ENCODE measurements at places on chromosomes 12 and 14.
A peak's percentile ranks its signal among the peaks of the same experiment; 100 is the strongest.

DNA sequence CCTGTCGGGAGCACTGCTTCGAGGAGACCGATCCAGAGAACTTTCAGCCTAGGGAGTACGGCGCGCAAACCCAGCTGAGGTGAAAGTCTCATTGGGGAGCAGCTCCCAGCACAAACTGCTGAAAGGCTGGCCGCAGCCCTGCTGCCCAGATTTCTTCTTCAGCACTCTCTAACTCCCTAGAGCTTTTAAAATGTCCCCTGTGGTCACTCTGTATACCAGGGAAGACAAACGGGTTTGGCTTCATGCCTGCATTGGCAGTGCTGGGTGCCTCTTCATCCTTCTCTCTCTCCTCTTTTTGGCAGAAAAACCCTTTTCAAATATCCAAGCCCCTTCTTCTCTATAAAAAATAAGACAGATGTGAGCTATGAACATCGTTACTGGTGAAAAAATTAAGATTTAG lies 34.9 kb downstream of the BBS10 start:
- no peak for DNase-seq

- DNase-seq: no peak
Measured at GRCh38 chr12:20492251-20492760, 124.0 kb downstream of the PDE3A start.

DNA sequence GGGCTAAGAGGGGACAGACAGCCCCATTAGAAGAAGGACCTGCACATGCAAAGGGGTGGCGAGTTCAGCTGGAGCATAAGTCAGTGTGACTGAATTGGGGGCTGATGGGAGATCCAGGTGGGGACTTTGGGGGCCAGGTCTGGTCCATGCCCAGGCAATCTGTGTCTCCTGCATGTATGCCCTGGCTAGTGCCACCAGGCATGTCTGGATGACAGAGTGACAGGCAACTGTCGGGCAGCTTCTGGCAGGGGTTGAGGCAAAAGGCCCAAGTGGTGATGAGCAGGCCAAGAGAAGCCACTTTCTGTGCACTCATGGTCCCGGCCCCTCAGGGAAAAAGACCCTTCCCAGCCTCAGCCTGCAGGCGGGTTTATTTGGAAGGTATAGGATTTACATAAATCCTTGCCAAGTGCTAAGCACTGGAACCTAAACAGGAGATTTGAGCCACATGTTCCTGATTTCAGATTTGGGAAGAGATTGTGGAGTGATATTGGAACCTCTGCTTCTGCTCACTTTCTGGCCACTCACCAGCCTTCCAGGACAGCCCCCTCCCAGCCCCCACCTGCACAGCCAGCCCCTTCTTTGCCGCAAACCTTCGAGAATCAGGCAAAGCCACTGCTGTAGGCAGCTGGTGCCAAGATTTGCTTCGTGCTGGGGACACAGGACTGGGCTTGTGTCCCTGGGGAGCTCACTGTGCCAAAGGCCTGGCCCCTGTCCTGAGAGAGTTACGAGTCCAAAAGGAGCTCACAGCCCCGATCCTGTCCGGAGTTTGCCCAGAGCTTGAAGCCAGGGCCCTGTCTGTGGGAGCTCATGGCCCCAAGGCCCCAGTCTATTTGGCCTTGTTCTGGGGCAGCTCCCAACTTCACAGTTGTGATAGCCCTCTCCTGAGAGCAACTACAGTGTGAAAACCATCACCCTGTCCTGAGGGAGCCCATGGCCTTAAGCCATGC lies 232.5 kb upstream of the RTL1 start:
- no peak for DNase-seq

GRCh38 chr14:104473649-104474494 lies 105.7 kb upstream of the C14orf180 start:
- DNase-seq: no peak

DNA sequence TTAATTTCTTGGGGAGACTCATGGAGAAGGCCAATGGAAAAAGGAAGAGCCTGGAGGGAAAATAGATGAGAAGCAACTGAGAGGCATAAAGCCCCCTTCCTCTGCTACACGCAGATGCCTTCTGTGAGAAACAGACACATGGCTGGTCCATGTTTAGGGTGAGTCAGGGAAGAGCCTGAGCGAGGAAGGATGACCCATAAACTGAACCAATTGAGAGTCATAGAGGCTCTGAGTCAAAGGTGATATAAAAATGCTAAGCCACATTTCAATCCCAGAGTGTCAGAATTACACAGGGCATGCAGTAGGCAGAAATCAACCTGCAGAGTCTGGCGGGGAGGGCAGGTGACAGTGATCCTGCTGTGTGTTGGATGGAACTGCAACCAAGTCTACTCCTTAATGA lies 30.1 kb upstream of the NEDD1 start:
- DNase-seq: no peak

- no peak for DNase-seq
Measured at GRCh38 chr12:43540470-43540869, 11.5 kb downstream of the ADAMTS20 start.

GRCh38 chr12:49505672-49506071 lies 33.2 kb upstream of the KCNH3 start:
- no peak for DNase-seq

GRCh38 chr12:119682639-119683252 lies 14.8 kb downstream of the PRKAB1 start:
- DNase-seq: peak; percentile 35

DNA sequence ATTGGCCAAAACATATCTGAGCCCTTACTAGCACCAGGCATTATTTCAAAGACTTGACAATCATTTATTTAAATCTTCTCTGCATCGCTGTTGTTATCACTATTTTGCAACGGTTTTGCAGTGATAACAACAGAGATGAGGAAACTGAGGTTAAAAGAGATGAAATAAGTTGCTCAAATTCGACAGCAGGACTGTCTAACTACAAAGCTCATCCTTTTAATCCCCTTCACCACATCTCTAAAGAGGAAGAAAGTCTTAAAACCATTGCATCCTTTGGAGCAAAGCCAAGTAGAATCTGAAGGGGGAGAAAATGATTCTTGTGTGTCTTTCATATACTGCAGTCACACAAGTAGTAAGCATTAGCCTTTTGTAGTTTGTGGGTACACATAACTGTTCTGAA lies 14.8 kb upstream of the ETNK1 start:
- DNase-seq: no peak

- DNase-seq: no peak
Measured at GRCh38 chr12:12818701-12819100, 5.6 kb downstream of the DDX47 start.

DNA sequence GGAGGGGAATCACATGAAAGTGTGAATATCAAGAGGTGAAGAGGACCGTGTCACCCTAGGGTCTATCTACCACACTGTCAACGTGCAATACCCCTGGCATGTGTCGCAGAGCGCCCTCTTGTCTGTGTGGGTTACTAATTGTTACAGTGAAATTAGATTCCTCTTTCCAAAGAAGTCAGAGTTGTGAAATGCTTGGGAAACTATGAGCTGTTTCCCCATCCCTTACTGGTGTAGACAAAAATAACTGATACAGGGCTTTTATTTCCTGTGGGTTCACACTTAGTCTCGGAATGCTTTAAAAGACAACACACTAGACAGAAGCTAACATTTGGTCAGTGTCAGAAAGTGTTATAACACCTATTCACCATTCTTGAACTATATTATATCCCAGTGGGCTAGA lies 597.3 kb downstream of the NRXN3 start:
- DNase-seq: no peak

GRCh38 chr12:53600490-53601295 lies 25.5 kb downstream of the ATF7 start:
- DNase-seq: no peak

GRCh38 chr14:69685716-69686115 lies 74.3 kb downstream of the SUSD6 start:
- no peak for DNase-seq

GRCh38 chr12:72679147-72679757 lies 407.1 kb downstream of the TRHDE start:
- DNase-seq: no peak

- no peak for DNase-seq
Measured at GRCh38 chr14:69882116-69882864, 3.1 kb downstream of the SMOC1 start.

GRCh38 chr12:47554046-47554653 lies 151.7 kb downstream of the RPAP3 start:
- DNase-seq: no peak

DNA sequence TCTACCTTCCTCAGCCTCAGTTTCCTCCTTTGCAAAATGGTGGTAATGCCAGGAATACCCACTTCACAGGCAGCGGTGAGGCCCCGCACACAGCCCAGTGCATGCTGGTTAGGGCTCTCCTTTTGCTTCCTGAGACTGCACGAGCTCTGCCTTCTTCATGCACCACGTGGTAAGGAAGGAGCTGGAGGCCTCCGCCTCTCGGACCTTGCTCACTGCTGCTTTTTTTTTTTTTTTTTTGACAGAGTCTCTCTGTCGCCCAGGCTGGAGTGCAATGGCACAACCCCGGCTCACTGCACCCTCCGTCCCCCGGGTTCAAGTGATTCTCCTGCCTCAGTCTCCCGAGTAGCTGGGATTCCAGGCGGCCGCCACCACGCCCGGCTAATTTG lies 18.1 kb downstream of the TAMALIN start:
- DNase-seq: no peak

DNA sequence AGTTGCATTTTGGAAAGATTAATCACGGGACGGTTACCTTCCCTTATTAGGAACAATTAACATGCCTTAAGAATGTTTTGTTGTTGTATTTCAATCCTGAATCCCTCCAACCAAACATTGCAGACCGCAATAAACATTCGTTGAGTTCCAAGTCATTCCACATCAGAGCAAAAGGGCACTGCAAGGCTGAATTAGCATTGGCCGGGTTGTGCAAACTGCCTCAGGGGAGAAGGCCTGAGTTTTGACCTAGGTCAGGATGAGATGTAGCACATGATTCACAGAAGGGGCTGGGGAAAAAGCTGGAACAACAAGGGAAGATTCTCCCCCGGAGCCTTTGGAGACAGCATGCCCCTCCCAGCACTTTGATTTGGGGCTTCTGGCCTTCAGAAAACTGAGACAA lies 82.1 kb upstream of the BDKRB2 start:
- no peak for DNase-seq

GRCh38 chr12:76998908-76999556 lies 66.3 kb downstream of the E2F7 start:
- DNase-seq: no peak

DNA sequence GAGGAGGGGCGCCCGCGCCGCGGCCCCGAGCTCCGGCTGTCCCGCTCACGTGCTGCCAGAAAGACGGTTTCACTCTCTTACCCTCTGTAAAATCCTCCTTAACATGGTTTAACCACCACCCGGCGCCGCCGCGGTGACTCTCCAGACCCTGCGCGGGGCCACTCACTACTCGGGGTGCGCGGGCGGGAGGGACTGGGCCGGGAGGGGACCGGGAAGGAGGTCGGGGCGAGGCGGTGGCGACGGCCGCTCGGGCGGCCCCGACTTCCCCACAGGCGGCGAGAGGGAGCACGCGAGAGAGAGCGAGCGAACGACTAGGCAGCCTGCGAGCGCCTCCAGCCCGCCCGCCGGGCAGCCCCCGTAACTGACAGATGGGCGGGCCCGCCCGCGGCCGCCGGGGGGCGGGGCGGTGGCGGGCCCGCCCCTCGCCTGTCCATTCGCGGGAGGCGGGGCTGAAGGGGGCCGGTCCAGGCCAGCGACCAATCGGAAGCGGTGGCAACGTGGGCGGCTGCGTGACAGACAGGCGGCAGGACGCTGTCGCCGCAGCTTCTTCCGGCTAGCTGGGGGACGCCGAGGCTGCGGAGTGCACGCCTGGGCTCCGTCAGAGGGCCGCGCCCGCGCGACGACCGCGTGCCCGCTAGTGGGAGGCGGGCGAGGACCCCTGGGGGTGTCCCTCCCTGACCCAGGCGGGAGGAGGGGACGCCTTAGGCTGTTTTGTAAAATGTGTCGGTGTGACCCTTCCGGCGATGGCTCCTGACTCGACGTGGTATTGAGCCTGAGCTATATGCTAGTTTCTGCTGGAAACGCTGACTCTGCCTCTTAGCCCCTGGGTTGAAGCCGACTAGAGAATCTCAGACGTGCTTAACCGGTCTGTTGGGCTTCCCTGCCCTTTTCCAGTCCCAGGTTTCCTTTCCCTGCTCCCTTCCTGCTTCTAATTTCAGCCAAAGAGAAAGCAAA lies at the start of gene EEA1:
EEA1 (minus strand) TSS at position 334 of the 954 bp plus-strand sequence; CDS start at position 105, 229 bp downstream.
- DNase-seq: peak; percentile 99

DNA sequence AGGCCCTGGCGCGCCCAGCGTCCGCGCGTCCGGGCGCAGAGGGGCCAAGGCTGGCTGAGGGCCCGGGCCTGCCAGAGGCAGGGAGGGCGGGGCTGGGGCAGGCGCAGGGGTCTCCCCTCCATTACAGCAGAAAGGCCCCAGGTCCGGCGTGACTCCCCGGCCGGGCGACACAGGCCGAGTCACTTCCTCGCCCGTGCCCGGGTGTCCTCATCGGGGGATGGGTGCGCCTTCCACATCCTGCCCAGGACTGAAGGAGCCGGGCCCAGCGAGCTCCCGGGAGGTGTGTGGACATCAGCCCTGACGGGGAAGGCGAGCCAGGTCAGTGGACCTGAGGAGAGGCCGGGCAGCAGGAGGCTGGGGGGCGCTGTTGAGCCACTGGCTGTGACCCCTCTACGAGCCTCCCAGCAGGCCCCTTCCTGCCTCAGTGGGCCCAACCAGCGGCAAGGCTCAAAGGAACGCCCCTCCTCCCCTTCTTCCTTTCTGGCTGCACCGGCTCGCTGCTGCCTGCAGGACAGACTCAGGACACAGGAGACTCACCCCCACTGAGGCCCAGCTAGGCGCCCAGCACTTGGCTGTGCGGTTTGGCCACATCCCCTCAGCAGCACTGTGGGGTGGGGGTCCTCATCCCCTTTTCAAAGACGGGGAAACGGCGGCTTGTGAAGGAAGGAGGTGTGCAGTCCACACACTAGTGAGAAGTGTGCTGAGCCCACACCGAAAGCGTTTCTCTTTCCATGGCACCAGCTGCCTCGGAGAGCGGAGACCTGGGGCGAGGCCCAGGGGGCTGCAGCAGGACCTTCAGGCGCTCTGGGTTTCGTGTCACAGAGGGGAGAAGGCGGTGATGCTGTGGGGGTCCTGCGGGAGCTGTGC lies 606 bp downstream of the TNFAIP2 start:
- DNase-seq: no peak

DNA sequence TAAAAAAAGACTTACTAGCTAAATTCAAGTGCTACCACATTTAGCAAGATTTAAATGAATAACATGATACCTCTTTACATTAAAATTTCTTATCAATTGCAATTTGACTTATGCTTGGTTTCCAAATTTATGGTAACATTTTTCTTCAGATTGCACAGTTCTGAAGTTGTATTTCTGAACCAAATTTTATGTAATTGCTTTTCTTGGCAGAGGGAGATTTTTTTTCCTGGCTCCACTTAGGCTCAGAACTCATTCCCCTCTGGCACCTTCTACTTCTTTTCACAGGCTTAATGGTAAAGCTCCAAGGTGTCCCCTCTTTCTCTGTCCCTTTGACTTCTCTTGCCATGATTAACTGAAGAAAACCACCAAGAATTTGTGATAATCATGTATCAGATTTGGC lies 99.8 kb upstream of the TMTC1 start:
- no peak for DNase-seq

- no peak for DNase-seq
Measured at GRCh38 chr12:57042695-57043094, 7.2 kb downstream of the MYO1A start.

- DNase-seq: no peak
Measured at GRCh38 chr12:104294927-104295668, 8.4 kb upstream of the EID3 start.
